Activated T-helper 1 cell treated with Interleukin-2 at 50 U/mL for 16 hours (primary cell): ENCODE measurements at places on chromosomes 1 and 21.

GRCh38 chr1:81949421-81949820 lies 148.7 kb downstream of the ADGRL2 start:
- no peak for DNase-seq

- DNase-seq: no peak
Measured at GRCh38 chr1:156487862-156488261, 12.7 kb downstream of the MEF2D start.

DNA sequence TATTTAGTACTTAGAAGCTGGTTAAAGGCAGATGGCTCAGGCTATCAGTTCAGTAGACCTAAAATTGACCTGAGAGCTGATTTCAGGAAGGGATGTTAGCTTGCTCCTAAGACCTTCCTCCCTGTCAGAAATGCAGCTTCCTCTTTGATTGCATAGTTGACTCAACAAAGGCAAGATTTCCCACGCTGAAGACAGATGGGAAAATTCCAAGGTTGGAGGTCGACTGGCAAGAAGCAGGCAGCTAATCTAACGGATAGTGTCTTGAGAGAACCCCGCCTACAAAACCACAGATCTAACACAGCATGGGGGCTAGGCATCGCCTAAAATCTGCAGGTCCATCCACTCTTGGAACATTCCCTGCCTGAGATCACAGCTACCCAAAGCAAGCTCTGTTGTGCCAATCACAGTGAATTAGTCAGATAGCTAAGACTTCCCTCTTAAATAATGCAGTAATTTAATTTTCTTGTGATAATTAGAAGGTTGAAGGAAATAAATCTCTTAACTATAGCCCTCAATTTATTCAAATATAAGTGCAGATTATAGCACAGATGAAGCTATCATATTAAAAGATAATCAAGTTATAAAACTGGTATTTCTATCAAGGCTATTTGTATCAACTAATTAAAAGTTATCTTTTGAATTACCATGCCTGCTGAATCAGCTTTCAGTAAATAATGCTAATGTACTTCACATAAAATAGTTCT lies 357.8 kb upstream of the SGIP1 start:
- no peak for DNase-seq

GRCh38 chr1:52352690-52353089 lies 13.3 kb downstream of the CC2D1B start:
- DNase-seq: no peak

DNA sequence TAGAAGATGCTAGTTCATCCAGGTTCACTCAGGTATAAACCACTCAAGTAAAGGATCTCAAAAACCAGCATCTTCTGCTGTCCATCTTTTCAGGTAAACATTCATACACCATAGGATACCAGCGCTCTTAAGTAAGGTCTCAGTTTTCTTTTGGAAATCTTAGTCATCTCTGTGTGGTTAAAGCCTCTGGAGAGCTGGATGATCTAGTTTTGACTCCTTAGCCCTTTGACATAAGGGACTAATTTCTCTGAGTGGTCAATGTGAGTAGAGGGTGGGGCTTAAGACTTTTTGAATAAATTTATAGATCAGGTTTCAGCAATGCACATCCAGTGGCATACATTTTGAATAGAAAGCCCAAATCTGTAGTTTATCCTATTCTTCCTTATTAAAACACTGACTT lies 92.3 kb downstream of the CTH start:
- DNase-seq: no peak

- DNase-seq: no peak
Measured at GRCh38 chr1:39397487-39397886, 93.9 kb upstream of the BMP8A start.

DNA sequence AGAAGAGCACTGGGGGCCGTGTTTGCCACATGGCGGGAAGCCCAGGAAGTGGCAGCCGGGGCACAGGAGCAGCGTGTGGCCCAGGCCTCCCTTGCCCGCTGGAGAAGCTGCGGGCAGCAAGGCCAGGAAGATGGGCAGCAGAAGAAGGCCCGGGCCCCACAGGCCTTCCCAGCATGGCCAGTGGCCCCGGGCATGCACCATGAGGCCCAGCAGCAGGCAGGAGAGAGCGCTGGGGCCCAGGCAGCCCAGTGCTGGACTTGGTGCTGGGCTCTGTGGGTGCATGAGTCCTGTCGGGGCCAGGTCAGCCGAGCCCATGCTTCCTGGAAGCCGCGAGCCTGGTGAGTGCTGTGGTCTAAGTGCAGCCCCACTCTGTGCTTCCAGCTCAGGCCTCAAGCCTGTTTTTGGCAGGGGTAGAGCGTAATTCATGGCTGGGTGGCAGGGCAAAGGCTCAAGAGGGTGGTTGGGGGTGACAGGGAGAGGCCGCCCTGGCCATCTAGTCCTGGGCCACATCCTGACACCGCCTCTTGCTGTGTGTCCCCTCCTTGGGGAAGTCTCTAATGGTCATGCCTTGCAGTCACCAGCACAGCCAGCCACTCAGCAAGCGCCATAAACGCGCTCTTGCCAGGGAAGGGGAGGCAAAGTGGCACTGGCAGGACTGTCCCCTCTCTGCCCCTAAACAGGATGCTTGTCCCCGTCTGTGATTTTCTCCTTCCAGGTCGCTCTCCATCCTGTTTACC lies 21.3 kb downstream of the MTHFR start:
- DNase-seq: no peak

GRCh38 chr1:175508320-175509110 lies 234.9 kb downstream of the TNR start:
- DNase-seq: no peak

GRCh38 chr1:183769956-183770815 lies 34.7 kb upstream of the RGL1 start:
- no peak for DNase-seq

DNA sequence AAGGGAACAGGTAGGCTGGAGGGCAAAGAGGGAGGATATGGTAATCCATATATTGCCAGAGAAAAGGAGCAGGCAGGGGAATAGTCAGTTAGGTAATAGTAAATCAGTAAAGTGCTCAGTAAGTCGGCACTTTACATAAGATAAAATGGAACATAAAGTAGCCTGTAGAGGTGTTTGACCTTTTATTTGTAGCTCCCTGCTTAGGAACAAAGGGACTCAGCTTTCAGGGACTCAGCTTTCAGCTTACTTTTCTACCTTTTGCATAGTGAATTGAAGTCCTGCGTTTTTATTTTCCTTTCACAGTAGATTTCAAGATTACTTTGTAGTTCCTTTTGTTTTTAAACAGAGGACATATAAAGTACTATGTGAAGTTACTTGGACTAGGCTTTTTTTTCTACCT lies 87.3 kb downstream of the ITSN1 start:
- no peak for DNase-seq

DNA sequence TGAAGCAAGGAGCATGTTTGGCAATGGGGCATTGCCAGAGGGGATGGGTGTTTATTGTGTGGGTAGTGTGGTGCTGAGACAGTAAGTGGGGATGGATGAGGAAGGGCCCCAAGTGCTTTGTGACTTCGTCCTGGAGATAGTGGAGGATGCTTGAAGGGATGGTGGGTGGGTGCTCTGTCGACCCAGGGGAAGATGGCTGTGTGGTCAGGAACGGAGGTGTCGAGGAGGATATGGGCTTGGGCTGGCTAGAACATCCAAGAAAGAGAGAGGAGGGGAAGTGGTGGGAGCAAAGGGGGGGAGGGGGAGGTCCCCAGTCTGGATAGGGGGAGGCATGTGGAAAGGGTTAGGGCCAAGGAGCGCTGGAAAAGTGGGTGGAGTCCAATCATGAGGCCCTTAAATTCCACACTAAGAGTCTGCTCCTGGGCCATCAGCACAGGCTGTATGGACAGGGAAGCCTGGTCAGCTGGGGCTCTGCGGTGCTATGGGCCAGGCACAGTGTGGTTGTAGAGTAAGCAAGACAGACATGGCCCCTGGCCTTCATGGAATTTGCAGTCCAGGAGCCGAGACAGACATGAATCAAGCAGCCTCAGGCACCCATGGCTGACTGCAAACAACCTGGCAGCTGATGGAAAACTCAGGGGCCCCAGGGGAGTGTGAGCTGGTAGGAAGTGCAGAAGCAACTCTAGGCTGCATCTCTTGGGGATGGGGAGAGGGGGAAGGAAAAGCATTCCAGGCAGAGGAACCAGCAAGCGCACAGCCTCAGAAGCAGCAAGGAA lies 36.3 kb downstream of the EDN2 start:
- DNase-seq: no peak

- no peak for DNase-seq
Measured at GRCh38 chr1:4267381-4268261, 367.5 kb upstream of the C1orf174 start.

DNA sequence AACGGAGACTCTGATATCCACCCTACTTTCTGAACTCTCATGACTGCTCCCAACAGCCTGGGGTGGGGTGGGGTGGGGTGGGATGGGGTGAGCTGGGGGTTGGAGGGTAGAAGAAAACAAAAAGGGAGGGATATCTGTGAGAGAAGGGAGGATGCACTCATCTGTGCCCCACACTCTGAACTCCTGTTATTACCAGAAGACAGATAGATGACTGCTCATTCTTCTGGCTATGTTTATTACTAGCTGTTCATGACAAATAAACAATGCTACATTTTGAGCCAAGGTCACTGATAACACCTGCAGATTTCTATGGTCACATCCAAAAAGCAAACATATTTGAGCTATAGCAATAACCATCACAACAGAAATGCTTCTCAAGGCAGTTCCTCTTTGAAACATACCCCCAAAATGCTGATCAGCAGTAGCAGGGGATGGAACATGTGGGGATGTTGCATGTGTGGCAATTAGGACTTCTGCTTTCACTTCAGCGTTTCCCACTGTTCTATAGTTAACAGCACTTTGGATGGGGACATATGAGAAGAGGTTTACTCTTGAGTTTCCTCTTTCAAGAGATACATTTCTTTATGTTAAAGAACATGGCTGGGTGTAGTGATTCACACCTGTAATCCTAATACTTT lies 43.3 kb downstream of the GPR3 start:
- no peak for DNase-seq

- DNase-seq: no peak
Measured at GRCh38 chr1:24878045-24878444, 52.0 kb downstream of the RUNX3 start.

DNA sequence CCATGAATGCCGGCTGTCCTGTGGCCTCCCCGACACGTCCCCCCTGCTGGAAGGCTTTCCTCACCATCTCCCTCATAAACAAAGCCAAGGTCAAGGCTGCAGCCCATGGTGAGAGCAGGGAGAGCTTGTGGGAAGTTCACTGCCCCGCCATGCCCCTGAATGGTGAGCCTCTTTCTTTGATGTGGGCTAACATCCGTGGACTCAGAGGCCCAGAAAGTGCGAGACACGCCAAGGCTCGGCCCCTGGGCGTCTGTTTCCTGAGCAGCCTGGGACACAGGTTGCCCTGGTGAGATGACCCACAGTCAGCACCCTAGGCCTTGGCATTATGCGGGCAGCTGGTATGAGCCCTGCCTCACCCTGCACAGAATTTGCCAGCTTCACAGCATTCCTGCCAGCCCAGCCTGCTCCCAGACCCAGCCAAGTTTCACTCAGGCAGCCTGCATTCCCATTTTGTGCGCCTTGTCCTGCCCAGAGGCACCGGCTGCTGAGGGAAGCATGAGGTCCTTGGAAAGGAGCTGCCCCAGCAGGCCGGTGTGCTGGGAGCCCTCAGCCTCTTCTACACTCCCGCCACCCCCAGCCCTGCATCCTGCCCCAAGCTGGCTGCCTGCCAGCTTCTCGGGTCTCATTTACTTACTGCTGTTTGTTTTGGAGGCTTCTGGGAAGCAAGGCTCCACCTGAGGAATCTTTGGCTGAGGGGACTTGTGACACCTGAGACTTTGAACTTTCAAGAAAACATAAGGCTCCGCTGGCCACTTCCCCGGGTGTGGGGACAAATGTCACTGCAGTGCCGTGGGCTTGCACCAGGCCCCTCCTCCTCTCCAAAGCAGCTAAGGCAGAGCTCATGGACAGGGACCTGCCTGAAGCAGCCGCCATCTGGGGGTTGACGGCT lies 31.9 kb downstream of the NEK2 start:
- DNase-seq: no peak

GRCh38 chr1:33586795-33587194 lies 114.3 kb downstream of the ZSCAN20 start:
- no peak for DNase-seq

- DNase-seq: no peak
Measured at GRCh38 chr1:86466986-86467385, 1.7 kb upstream of the CLCA1 start.

DNA sequence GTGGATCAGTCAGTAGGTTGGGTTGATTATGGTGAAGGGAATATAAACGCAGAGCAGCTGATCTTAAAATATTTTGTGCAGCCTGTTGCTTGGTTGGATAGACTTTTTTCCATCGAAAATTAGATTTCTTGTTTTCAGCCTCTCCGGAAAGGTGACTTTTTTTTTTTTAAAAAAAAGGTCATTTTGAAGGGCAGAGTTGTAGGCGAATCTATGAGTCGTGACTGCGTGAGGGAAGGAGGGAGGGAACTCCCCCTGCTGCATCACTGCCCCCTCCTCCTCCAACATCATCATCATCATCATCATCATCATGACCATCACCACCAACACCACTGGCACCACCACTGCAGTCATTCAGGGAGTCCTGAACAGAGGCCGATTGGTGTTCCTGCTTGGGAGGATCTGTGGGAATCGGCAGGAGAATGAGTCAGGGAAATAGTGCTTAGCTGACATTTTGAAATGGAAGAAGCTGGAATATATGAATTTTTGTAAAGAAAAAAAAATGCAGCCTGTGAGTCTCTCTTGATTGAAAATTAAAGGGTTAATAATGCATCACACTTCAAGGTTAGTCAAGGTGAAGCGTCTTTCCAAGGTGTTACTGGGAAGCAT lies 1.2 kb downstream of the ATP1B1 start:
- no peak for DNase-seq

- no peak for DNase-seq
Measured at GRCh38 chr21:34953950-34954349, 95.2 kb downstream of the RUNX1 start.

DNA sequence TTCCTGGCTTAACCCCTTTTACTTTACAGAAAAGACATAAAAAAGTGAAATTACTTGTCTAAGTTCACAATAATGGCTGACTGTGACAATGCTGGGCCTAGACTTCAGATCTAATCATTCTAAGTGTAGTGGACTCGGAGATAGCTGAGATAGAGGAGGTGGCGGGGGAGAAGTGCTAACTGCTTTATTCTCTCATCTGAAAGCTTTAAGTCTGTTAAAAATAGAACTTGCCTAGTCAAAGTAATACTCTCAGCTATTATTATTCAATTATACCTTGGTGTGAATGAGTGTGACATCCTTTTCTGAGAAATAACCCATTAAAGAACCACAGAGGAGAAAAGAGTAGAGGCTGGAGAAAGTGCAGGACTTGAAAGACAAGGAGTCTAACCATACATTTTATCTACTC lies 96.1 kb upstream of the OLIG2 start:
- DNase-seq: no peak

- no peak for DNase-seq
Measured at GRCh38 chr1:115166531-115167091, 77.3 kb upstream of the TSPAN2 start.
